Regular cardiac myocyte (primary cell): ENCODE measurements at places on chromosomes 3 and 15. TPM values are rescaled to one million over a fixed set of nuclear protein-coding genes. Genes with fewer than 3 reads are reported as not detected.

Gene CHRM5
- total RNA-seq: not detected in 2 replicates

Gene TP63
- under 0.01 and 0.28 TPM in 2 replicates for total RNA-seq

Gene PDCD6IP
- 145 and 260 TPM in 2 replicates for total RNA-seq

Gene GALNT15
- total RNA-seq: 4.0 and 27.1 TPM in 2 replicates
